ENCODE measurements at places on chromosomes 16 and 17. TPM values are rescaled to one million over a fixed set of nuclear protein-coding genes. Genes with fewer than 3 reads are reported as not detected.

The KRTAP3-2 gene
- not detected for total RNA-seq

The OR1A1 gene
- total RNA-seq: not detected

The PYDC1 gene
- total RNA-seq: not detected

The RTN4RL1 gene
- total RNA-seq: 0.51 TPM

The NAA38 gene
- total RNA-seq: 41.6 TPM

The ARHGAP44 gene
- total RNA-seq: 1.7 TPM

The AIPL1 gene
- total RNA-seq: under 0.01 TPM

The SPN gene
- total RNA-seq: not detected

The CASKIN2 gene
- total RNA-seq: 8.3 TPM

The GNGT2 gene
- not detected for total RNA-seq

The CXCL16 gene
- total RNA-seq: 0.83 TPM

The ASB16 gene
- total RNA-seq: 0.17 TPM

The NPIPB2 gene
- total RNA-seq: 3.3 TPM

The TBC1D3 gene
- total RNA-seq: not detected

The RANBP10 gene
- 4.6 TPM for total RNA-seq

The BFAR gene
- total RNA-seq: 78.4 TPM

The KIF18B gene
- total RNA-seq: under 0.01 TPM

The CTRB1 gene
- not detected for total RNA-seq

The ARL4D gene
- total RNA-seq: 60.6 TPM

All from fibroblast of lung (primary cell).